Activated T-cell treated with anti-CD3 and anti-CD28 coated beads, Interleukin-2, amount 50 U/mL, for 4 hours (primary cell): ENCODE measurements at places on chromosomes 2 and 18. TPM values are rescaled to one million over a fixed set of nuclear protein-coding genes. Genes with fewer than 3 reads are reported as not detected.

GRCh38 chr18:4854671-4855070, 342.4 kb downstream of the AKAIN1 start:
- no peak for DNase-seq

GRCh38 chr2:48265169-48266030, 264.6 kb upstream of the STON1 start:
- DNase-seq = no peak

- no peak for DNase-seq
These were observed 16.7 kb downstream of the PKDCC start for GRCh38 chr2:42064417-42064942.

DNA sequence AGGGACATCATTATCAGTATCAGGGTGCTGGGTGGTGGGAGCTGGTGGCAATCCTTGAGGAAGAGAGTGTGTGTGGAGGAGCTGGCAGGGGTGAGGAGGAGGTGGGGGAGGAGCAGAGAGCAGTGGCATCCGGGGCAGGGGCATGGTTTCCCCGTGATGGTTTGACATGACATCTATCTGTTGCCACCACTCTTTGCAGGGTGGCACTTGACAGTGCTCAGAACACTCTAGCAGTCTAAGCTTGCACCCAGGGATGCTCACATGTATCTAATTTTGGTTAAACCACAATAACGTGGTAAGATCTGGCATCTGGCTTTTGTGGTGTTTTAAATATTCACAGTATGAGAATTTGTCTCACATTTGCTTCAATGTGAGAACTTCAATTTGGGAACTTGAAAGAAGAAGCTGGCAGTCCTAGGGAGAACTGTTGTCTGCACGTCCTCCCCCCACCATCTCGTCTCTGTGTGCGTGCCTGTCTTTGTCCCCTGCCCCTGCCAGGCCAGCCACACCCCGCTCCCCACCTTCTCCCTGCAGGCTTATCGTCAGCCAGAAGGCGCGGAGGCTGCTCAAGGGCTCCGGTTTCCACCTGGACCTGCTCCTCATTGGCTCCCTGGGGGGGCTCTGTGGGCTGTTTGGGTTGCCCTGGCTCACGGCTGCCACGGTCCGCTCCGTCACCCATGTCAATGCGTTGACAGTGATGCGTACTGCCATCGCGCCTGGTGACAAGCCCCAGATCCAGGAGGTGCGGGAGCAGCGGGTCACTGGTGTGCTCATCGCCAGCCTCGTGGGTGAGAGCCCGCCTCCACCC, 11.7 kb downstream of the SLC4A3 start:
- no peak for DNase-seq

- DNase-seq = no peak
These were observed 132.7 kb upstream of the STON1 start for GRCh38 chr2:48397281-48397680.

ZAP70 gene
- 186 TPM for total RNA-seq

ITGA4 gene
- 33.6 TPM for total RNA-seq

SLC14A1 gene
- not detected for total RNA-seq
